ENCODE measurements at places on chromosomes 6 and 20.
A peak's percentile ranks its signal among the peaks of the same experiment; 100 is the strongest.

GRCh38 chr6:26028746-26029569 is 58.3 kb upstream of the HFE start:
- no peak for DNase-seq

DNA sequence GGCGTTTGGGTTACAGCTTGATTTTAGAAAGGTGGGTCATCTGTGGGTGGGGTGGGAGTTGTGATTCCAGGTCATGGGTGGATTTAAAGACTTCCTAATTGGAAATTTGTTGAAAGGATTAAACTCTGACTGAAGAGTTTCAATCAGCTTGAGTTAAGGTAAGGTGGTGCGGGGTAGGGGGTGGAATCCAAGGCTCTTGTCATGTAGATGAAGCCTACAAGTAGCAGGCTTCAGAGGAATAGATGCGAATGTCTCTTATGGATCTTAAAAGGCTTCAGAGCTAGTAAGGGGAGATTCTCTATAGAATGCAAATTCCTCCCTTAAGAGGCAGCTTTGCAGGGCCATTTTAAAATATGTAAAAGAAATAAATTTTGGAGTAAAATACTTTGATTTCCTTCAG is 645.3 kb downstream of the FRK start:
- no peak for DNase-seq

- no peak for DNase-seq
Measured at GRCh38 chr20:2346188-2346587, 34.5 kb upstream of the TGM6 start.

GRCh38 chr6:17987697-17988421 is 424 bp upstream of the KIF13A start:
- DNase-seq, result peak; percentile 67

DNA sequence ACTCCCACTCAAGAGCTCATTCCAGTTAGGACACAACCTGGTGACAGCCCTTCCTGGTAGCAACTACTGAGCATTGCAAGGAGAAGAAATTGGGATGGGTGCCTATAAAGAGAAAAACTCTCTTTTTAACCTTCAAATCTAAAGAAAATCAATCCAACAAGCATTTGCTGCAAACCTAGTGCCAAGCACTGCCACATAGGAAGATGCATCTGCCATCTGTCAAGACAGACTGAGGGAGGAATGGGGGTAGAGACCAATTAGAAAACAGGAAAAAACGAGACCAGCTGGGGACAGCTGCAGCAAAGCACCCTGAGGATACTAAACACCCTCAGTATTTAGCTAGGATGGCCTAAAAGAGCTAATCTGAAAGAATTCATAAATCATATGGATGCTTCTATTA is 27.9 kb downstream of the HLA-DMB start:
- no peak for DNase-seq

GRCh38 chr6:170096803-170097504 is 193.9 kb downstream of the DLL1 start:
- DNase-seq, result no peak
